Nephron progenitor cell (in vitro differentiated cells): ENCODE measurements at places on chromosomes 7 and 10.

DNA sequence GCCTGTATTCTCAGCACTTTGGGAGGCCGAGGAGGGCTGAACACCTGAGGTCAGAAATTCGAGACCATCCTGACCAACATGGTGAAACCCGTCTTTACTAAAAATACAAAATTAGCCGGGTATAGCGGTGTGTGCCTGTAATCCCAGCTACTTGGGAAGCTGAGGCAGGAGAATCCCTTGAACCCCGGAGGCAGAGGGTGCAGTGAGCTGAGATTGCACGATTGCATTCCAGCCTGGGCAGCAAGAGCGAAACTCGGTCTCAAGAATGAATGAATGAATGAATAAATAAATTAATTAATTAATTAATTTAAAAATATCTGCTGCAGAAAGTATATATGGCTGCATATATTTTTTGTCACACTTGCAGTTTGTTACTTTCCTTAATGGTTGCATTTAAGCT lies 781.8 kb downstream of the DNAJB9 start:
- no peaks in the 10 kb centered on the region for H3K36me3 ChIP-seq
- no peak overlapping the region for H3K4me3 ChIP-seq
- no peak for DNase-seq
- H3K27me3 ChIP-seq: no peaks in the 10 kb centered on the region
- no peaks in the 10 kb centered on the region for H3K4me1 ChIP-seq

DNA sequence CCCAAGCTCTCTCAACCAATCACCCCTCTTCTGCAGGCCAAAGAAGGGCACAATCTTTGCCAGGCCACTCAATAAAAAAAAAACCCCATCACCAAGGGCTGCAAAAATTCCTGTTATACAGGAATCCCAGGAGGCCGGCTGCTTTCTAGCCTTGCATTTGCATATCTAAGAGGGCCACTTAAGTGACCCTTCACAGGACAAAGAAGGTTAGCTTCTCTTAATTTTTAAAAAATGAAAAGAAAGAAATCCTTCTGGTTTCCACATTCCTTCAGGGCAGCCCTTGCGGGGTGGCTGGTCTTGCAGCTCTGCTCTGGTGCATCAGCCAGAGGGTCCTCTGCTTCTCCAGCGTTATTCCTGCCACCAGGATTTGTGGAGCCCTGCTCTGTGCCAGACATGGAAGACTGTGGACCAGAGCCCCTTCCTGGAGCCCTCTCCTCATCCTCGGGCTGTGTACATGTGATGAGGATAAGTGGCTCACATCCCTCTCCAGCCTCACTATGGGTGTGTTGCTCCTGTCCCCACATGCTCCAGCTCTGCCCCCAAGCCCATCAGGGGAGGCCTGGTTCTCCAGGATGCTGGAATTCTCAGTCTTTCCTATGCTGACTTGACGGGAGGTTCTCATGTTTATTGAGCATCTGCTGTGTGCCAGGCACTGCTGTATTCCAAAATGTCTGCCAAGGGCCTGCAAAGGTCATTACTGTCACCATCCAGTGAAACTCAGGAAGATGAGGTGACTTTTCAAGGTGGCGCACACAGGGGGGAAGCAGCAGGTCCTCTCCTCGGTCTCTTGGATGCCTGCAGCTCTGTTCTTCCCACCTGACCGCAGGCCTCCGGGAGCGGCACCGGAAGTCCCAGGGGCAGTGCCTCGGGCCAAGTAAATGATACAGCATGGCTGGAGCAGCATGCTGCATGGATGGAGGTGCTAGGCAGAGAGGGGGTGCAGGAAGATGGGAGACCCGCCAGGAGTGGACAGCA lies 67.7 kb downstream of the ARHGAP22 start:
- H3K4me3 ChIP-seq: no peak overlapping the region
- H3K27ac ChIP-seq: no peak overlapping the region
- H3K36me3 ChIP-seq: no peaks in the 10 kb centered on the region
- no peak for DNase-seq
- peaks cover 20% of the 10 kb centered on the region for H3K27me3 ChIP-seq

GRCh38 chr7:29119538-29119937 lies 26.8 kb downstream of the CPVL start:
- peaks cover 15% of the 10 kb centered on the region for H3K36me3 ChIP-seq
- no peaks in the 10 kb centered on the region for H3K27me3 ChIP-seq
- no peak overlapping the region for H3K4me3 ChIP-seq
- H3K4me1 ChIP-seq: peaks cover 24% of the 10 kb centered on the region

GRCh38 chr10:124099604-124100003 lies 6.2 kb upstream of the CHST15 start:
- no peak for DNase-seq
- H3K36me3 ChIP-seq: no peaks in the 10 kb centered on the region
- peaks cover 40% of the 10 kb centered on the region for H3K27me3 ChIP-seq
- H3K27ac ChIP-seq: no peak overlapping the region

- H3K4me3 ChIP-seq: no peak overlapping the region
- DNase-seq: no peak
- no peak overlapping the region for H3K27ac ChIP-seq
Observed at GRCh38 chr10:124598773-124599587, 137.4 kb downstream of the LHPP start.

GRCh38 chr10:71045204-71045809 lies 156.9 kb upstream of the PCBD1 start:
- H3K27ac ChIP-seq: peak overlapping the region; percentile 85
- peaks cover 86% of the 10 kb centered on the region for H3K4me1 ChIP-seq
- H3K4me3 ChIP-seq: peak overlapping the region; percentile 44
- no peaks in the 10 kb centered on the region for H3K36me3 ChIP-seq
- H3K27me3 ChIP-seq: peaks cover 21% of the 10 kb centered on the region
